Thymus (tissue), 14 donors: ENCODE measurements at places on chromosomes 4 and X. TPM values are rescaled to one million over a fixed set of nuclear protein-coding genes. Genes with fewer than 3 reads are reported as not detected.
A peak's percentile ranks its signal among the peaks of the same experiment; 100 is the strongest.

Gene MGAT4D
- not detected for polyA plus RNA-seq

Gene GUCY1B1
- 5.5 TPM for polyA plus RNA-seq

Gene STPG2
- 0.16 TPM for polyA plus RNA-seq

- no peak overlapping the region for H3K27ac ChIP-seq
- no peaks in the 10 kb centered on the region for H3K36me3 ChIP-seq
- no peak for DNase-seq
- no peaks in the 10 kb centered on the region for H3K27me3 ChIP-seq
- H3K4me3 ChIP-seq = no peak overlapping the region
Observed at GRCh38 chrX:39771089-39771488, 326.7 kb downstream of the BCOR start.

- peaks cover 37% of the 10 kb centered on the region for H3K27me3 ChIP-seq
- peaks cover 13% of the 10 kb centered on the region for H3K4me1 ChIP-seq
- no peaks in the 10 kb centered on the region for H3K36me3 ChIP-seq
- no peak for DNase-seq
- no peak overlapping the region for H3K4me3 ChIP-seq
Observed at GRCh38 chr4:1797861-1798579, 4.9 kb downstream of the FGFR3 start.

DNA sequence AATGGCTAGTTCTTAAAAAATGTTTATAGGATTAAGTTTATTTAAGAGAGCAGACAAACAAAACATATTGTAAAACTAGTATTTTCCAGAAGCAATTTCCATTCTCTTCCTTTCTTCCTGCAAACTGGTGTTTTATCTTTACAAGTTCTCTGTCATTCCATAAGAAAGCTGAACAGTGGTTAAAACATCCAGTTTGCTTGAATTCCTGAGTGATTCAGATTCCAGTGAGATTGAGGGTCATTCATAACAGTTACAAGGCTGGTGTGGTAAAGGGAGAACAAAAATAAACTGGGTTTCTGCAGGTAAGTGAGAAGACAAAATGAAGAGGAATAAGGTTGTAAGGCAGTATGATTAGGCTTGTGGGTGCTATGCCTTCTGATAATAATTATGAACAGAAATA, 544.8 kb upstream of the DIPK2B start:
- no peaks in the 10 kb centered on the region for H3K27me3 ChIP-seq
- H3K27ac ChIP-seq = no peak overlapping the region
- peaks cover 4% of the 10 kb centered on the region for H3K36me3 ChIP-seq
- H3K4me1 ChIP-seq = no peaks in the 10 kb centered on the region

DNA sequence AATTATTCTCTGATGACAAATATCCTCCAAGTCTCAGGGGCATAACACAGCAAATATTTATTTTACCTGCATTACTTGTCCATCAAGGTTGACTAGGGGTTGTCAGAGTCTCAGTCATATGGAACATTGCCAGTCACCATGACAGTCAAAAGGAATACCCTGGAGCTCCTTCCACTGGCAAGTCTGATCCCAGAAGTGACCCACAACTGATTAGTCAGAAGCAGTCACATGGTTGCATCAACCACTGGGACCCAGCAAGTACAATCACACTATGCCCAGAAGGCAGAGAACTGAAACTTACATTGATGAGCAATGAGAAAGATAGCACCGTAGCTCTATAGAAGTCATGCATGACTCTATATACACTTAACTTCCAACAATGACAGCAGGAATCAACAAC, 41.9 kb upstream of the SOD3 start:
- H3K4me3 ChIP-seq = no peak overlapping the region
- H3K4me1 ChIP-seq = no peaks in the 10 kb centered on the region
- H3K36me3 ChIP-seq = no peaks in the 10 kb centered on the region
- H3K27me3 ChIP-seq = no peaks in the 10 kb centered on the region

DNA sequence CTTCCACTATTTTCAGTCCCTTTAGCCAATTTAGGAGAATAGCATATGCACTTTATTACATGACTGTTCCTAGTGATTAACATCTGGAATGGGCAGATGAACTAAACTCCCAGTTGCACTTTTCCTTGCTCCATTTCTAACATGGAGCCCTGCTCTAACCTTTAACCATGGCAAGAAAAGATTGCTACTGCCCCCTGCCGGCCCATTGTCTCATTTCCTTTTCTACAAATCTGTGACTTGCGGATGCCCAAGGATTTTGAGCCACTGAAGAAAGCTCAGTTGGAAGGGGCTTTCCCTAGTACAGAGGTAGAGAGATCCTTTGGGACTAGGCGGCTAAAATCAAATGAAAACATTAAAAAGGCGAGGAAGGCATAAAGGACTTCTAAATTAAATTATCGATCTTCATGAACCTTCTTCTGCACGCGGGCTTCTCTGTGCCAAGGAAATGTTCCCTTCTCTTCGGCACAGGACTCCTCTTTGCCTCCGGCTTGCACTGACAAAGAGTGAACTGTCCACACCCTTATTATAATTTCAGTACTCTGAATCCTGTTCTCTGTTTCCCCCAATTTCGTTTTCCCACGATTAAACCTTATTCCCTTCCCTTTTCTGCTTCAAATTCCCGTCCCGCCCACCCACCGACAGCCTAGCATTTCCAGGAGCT, 577 bp upstream of the GLRA2 start:
- DNase-seq = peak; percentile 35
- no peak overlapping the region for H3K27ac ChIP-seq

- H3K4me3 ChIP-seq = no peak overlapping the region
- H3K27ac ChIP-seq = no peak overlapping the region
- H3K36me3 ChIP-seq = no peaks in the 10 kb centered on the region
Observed at GRCh38 chrX:7062903-7063302, 84.6 kb upstream of the STS start.

- no peak for DNase-seq
- H3K4me1 ChIP-seq = no peaks in the 10 kb centered on the region
- no peaks in the 10 kb centered on the region for H3K27me3 ChIP-seq
Observed at GRCh38 chrX:27680726-27681125, 90.6 kb downstream of the DCAF8L2 start.

GRCh38 chr4:52572936-52573485, 86.1 kb downstream of the USP46 start:
- no peaks in the 10 kb centered on the region for H3K4me1 ChIP-seq
- H3K27me3 ChIP-seq = no peaks in the 10 kb centered on the region
- no peak for DNase-seq
- no peak overlapping the region for H3K27ac ChIP-seq
- H3K36me3 ChIP-seq = no peaks in the 10 kb centered on the region
- no peak overlapping the region for H3K4me3 ChIP-seq
